ENCODE measurements at places on chromosomes 1 and 21.

- DNase-seq: no peak
Measured at GRCh38 chr21:32425628-32426027, 13.1 kb downstream of the EVA1C start.

GRCh38 chr1:221162352-221162751 is 283.1 kb downstream of the HLX start:
- no peak for DNase-seq

GRCh38 chr1:244050835-244051444 is at the start of gene ZBTB18:
Gene ZBTB18, plus strand, starts transcription at chr1:244051283. Its CDS starts 149 bp downstream, at chr1:244051432.
- no peak for DNase-seq

DNA sequence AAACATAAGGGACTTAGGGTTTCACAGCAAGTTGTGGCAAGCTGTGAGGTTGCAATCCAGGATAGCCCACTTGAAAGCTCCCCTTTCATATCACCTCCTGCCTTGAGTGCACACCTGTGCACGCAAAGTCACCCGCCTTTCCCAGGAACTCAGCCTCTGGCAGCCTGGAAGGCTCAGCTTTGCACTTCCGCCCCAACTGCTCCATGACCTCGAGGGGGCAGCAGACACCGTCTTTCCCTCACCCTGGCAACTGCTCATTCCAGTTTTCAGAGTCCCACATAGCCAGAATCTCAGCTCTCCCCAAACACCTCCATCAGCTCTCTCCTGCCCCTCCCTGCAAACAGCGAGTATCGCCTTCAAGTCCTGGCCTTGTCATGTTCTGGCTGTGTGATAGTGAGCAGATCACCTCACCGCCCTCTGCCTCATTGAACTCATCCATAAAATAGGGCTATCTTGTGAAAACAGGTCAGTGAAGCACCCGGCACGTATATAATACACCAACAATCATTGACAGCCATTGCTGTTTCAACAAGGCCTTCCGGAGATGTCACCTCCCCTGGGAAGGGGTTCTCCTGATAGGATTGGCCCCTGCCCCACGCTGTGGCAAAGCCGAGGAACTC is 32.2 kb upstream of the EPB41 start:
- DNase-seq: peak; percentile 67

- no peak for DNase-seq
Measured at GRCh38 chr1:111559736-111560279, 56.4 kb upstream of the ADORA3 start.

DNA sequence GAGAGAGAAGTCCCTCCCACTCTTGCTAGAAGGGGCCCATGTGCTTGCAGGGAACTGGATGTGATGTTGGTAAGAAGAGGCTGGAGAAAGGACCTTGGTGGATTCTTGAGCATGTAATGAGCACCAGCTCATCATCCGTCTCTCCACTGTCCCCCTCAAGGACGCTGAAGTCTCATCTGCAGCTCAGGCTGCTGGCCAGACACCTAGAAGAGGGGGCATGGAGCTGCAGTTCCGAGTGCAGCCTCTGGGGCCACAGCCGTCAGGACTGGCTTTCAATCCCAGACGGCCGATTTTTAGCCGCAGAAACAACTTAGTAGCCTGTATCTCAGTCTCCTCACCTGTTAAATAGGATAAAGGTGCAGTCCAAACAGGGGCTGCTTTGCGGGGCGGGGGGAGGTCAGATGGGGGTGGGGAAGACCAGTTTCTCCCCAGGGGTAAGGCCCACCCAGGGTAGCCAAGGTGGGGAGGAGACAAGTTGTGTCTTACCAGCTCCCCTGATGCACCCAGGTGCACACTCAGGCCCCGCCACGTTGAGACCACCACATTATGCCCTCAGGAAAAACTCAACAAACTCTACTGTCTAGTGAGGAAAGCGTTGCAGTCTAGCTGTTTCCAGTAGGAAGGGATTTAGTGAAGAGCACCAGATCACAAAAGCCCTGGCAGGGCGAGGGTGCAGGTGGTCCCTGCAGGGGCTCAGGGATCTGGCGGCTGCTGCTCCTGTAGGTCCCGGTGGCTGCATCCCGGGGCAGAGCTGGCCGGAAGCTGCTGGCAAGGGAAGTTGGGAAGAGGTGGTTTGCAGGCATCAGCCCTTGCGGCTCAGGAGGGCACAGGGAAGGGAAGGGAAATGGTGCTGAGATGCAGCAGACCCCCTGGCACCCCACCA is 29.5 kb downstream of the LDLRAP1 start:
- DNase-seq: no peak

DNA sequence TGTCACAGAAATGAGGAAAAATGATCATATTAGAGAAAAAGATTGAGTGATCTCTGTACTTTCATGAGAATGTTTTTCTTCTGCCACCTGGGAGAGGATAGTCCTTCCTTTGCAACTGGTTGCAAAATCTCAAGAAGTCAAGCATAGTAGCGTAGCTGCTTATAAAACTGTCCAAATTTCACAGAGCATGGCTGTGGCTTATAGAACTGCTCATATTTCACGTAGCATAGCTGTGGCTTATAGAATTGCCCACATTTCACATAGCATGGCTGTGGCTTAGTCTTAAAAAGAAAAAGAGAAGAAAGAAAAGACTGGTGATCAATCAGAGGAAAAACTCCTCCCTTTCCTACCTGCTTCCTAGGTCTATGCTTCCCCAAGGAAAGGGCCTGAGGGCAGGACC is 329.5 kb downstream of the SIPA1L2 start:
- DNase-seq: no peak

- DNase-seq: peak; percentile 72
Measured at GRCh38 chr1:173476665-173477285, 360 bp upstream of the PRDX6 start.

DNA sequence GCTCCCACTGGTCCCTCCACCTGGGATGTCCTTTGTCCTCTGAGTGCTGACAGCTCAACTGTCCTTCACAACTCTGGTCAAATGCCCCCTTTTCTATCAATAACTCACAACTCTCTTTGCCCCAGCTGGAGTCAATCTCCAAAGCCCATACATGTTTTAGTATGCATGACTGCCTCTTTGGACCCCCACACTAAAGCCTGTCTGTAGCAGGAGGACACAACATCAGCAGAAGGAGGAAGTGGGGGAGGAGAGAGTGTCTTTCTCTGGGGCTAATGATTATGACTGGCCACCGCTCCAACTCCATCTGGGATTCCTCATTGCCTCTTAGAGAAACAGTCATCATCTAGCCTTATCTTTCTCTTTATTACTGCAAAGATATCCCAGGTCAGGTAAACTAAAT is 186.6 kb upstream of the FGGY start:
- no peak for DNase-seq

DNA sequence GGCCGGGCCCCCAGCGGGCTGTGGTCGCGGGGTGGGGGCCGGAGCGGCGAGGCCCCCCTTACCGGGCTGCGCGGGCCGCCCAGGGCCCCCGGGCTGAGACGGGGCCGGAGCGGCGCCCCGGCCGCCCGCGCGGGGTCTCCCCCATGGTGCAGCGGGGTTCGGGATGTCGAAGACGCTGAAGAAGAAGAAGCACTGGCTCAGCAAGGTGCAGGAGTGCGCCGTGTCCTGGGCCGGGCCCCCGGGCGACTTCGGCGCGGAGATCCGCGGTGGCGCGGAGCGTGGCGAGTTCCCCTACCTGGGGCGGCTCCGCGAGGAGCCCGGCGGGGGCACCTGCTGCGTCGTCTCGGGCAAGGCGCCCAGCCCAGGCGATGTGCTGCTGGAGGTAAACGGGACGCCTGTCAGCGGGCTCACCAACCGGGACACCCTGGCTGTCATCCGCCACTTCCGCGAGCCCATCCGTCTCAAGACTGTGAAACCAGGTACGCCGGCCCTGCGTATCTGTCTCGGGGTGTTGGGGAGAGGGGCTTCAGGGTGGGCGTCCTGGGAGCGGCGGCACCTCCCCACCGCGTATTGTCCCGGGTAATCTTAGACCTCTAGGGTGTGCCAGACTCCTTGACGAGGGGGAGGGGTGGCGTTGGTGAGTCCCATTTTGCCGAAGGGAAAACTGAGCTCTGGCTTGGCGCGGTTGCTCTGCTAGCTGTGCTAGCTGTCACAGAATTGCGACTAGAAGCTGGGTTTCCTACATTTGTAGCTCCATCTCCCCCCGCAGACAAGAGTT is 745 bp downstream of the MAGI3 start:
- peak; percentile 28 for DNase-seq

GRCh38 chr1:26555550-26555981 is 26.0 kb downstream of the RPS6KA1 start:
- no peak for DNase-seq

GRCh38 chr21:39422527-39423241 is 22.9 kb downstream of the LCA5L start:
- DNase-seq: no peak

GRCh38 chr21:25934130-25934529 is 199.4 kb downstream of the GABPA start:
- DNase-seq: no peak

DNA sequence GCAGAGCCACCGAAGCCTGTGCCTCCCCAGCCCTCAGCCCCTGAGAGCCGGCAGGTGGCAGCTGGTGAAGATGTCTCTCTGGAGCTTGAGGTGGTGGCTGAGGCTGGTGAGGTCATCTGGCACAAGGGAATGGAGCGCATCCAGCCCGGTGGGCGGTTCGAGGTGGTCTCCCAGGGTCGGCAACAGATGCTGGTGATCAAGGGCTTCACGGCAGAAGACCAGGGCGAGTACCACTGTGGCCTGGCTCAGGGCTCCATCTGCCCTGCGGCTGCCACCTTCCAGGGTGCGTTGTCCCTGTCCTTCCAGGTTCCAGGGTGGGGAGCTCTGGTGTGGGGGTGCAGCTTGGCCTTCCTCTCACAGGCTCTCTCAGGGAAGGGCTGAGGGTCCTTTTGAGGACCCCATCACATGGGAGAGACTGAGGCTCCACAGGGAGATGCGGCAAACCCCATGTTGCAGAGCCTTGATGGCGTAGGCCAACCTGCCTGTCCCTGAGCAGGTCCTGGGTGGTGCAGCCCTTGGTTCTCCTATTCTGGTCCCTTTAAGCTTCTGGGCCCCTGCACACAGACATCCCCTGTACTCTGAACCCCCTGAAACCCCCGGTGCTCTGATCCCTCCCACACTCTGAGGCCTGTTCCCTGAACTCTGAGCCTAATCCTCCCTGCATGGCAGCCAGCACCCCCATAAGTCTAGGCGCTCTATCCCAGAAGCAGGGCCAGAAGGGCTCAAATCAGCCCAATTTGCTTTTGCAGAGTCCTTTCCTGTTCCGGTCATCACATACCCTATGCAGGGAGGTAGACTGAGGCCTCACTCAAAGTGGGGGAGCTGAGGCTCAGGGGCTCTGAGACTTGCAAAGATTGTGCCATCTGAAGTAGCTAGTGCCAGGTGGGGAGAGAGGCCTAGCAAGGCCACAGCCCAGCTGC is 88.5 kb downstream of the TRIM11 start:
- no peak for DNase-seq

DNA sequence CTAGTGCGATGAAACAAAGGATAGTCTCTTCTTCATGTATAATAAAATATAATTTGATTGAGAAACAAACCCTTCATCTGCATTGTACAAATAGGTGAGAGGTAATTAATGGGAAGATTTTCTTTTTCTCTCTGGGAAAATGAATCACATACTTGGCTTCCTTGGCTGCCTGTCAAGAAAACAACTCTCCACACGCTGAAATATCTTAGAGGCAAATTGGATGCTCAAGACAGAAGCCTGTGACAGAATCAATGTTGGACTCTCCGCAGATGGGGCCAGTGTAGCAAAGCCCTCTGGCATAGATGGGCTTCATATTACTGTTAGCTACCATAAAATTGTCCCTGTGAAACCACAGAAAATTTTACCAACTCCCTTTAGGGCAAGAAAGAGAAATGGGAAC is 186.6 kb downstream of the GRIK1 start:
- no peak for DNase-seq

GRCh38 chr21:41509145-41509496 is 1.2 kb upstream of the TMPRSS2 start:
- no peak for DNase-seq

DNA sequence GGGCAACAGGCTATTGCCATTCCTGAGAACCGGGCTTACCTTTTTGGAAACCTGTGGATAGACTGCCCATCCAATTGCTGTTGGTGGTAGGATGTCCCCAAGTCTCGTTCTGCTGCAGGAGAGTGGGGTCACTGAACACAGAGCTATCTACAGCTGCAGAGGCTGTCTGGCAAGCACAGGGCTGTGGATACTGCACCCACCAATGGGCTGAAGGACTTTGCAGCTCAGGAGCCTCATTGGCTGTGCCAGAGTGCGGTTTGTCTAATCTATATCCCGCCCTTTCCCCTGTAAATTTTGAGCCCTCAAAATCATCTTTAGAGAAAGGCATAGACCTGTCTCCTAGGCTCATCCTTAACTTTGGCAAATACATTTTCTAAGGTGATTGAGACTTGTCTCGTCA is 15.3 kb downstream of the RNF187 start:
- no peak for DNase-seq

DNA sequence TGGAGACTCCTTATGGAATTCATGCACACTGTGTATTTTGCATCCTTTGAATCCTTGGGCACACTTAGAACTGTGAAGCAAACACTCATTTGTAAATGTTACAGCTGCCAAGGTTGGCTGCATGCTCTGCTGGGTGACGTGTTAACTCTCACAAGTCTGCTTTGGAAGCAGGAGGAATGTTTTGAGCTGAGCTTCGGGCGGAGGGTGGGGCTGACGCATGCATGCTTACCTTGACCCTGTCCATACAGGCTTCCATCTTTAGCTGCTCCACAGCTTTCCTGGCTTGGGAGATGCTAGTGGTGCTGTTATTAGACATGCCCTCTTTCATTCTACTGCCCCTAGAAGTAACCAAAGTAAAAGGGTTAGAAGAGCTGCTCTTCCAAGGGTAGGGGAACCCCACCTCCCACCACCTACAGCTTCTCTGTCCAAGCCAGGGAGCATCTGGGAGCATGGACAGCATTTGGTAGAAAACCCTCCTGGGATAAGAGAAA is 66.0 kb downstream of the GNG4 start:
- DNase-seq: no peak

GRCh38 chr1:112702067-112702395 is 4.9 kb downstream of the RHOC start:
- DNase-seq: no peak

DNA sequence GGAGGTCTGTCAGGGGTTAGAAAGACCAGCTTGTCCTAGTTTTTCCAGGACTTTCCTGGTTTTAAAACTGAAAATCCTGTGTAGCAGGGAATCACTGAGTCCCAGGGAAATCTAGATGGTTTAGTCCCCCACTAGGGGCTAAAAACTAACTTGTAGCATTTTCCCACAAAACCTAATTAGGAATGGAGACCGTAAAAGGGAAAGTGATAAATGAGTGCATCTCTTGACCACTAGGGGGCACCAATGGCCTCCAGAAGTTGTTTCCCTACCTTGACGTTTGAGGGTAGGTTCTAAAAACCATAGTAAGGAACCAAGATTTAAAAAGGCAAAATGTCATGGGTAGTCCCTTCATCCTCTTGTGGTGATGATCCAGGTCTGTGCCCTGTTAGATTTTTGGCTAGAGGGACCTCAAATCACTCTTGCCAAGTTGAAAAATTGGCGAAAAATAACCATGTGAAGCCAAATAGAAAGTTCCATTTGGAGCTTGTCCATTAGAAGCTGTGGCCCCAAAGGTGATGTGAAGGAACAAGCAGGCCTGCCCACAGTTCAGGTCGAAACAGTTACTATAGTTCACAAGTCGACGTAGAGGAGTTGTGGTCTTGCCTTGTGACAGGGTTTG is 24.5 kb downstream of the CLIC6 start:
- DNase-seq: no peak

Measured in activated CD4-positive, alpha-beta T cell treated with anti-CD3 and anti-CD28 coated beads for 1 hour (primary cell).